ENCODE measurements at places on chromosomes 7 and 10.
A peak's percentile ranks its signal among the peaks of the same experiment; 100 is the strongest.

GRCh38 chr7:96973986-96974385 lies 31.4 kb upstream of the DLX6 start:
- DNase-seq = no peak

DNA sequence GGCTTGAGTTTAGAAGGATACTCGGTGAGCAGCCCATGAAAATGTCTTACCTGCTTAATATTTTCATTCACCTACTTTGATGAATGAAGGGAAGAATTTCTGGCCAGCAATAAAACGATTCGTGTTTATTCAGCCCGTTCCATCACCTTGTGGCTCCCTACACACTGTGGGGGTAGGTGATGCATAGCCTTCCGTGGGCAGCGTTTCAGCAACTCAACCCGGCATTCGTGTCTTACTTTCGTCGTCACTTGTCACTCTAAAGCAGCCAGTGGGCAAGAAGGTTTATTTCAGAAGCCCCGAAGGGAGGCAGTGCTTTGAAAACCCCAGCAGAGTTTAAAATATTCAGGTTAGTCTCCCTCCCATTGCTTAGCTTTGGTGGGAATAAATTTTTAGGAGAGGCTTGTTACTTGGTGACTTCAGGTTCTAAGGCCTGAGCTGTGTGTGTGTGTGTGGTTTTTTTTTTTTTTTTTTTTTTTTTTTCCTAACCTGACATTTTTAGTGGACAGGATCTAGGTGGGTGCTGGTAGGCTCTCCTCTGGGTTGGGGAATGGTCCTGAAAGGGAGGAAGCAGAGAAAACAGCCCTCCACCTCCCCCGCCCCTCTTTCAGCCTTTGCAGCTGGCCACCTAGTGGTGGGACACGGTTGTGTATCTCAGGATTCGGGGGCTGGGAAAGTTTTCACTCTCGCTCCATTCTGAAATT lies 1.8 kb downstream of the GRK5 start:
- DNase-seq = peak; percentile 50

DNA sequence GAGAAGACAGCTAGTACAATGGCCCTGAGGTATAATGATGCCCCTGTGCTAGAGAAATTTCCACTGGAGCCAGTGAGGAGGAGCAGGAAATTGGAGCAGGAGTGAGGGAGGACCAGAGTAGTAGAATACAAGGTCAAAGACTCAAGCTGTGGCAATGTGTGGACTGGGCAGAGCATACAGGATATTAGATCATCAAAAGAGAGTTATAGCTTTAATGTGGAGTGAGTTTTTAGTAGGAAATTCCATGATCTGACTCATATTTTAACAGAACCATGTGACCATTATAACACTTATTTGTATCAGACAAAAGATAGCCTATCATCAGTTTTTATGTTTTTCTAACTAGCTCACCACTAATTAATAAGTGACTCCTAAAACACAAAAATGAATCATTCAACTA lies 154.1 kb downstream of the DGKB start:
- no peak for DNase-seq

DNA sequence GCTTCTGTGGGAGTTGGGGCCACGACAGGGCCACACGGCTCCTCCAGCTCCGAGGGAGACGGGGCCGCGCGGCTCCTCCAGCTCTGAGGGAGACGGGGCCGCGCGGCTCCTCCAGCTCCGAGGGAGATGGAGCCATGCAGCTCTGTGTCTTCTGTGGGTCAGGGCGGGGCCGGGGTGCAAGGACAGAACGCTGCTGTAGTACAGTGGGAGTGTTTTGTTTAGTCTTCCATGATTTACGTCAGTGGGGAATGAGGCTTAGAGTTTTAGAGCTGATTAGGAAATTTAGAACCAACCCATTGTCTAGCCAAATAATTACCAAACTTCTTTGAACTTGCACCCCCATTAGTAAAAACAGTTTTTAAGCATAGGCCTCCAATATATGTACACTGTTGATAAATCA lies 32.9 kb upstream of the PRKAR1B start:
- DNase-seq = no peak

DNA sequence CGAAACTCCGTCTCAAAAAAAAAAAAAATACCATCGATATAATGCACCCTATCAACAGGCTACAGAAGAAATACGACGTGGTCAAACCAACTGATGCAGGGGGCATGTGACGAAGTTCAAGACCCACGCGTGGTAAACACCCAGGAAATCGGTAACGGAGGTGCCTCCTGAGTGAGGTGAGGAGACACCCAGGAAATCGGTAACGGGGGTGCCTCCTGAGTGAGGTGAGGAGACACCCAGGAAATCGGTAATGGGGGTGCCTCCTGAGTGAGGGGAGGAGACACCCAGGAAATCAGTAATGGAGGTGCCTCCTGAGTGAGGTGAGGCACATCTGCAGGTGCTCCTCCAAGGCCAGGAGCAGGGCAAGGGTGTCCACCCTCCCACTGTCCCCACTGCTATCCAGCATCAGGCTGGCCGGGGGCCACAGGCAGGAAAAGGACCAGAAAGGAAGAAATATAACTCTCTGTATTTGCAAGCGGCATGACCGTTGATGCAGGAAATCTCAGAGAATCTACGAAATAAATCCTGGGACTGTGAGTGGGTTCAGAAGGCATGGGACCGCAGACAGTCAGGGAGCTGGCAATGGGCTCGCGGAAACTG lies 10.7 kb upstream of the GPR146 start:
- DNase-seq = no peak

- no peak for DNase-seq
Measured at GRCh38 chr10:5360318-5360915, 4.3 kb upstream of the UCN3 start.

DNA sequence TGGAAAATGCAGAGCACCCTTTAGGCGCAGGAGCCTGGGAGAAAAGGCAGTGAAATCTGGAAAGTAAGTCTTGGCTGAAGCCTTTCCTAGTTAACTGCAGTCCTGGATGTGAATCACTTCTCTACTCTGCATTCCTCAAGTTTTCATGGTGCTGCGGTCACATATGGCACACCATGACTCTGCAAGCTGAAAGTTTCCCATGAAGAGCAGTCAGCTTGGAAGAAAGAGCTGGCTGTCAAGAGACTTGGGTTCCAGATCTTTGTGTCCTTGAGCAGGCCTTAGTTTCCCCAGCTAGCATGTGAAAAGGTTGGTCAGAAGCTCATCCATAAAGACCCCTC lies 548.3 kb downstream of the SORCS3 start:
- no peak for DNase-seq

GRCh38 chr7:103447073-103447960 lies 1.3 kb upstream of the SLC26A5 start:
- DNase-seq = peak; percentile 11

DNA sequence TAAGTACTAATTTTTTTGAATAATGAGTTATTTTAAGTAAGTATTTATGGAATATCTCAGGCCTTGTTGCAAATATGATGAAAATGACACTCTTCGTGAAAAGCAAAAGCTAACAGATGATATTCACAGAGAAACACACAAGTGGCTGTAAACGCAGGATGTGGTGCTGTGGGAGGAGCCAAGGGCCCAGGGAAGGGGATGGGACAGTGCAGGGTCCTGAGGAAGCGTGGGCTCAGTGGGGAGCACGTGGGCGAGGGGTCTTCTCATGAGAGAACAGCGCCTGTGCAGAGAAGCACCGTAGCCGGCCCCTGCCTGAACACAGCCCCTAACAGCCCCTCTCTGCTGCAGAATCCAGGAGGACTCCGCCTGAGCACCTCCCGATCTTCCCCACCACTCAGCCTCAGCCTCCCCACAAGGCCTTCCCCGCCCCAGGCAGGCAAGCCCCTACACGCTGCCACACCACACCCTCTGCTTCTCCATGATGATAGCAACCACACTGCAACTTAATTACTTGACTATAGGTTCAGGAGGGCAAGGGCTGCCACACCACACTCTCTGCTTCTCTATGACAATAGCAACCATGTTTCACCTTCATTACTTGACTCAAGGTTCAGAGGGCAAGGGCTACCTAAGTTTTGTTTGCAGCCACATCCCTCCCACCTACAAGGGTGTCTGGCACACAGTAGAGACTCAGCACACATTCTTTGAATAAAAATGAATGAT lies 152.6 kb upstream of the RNF32 start:
- no peak for DNase-seq

DNA sequence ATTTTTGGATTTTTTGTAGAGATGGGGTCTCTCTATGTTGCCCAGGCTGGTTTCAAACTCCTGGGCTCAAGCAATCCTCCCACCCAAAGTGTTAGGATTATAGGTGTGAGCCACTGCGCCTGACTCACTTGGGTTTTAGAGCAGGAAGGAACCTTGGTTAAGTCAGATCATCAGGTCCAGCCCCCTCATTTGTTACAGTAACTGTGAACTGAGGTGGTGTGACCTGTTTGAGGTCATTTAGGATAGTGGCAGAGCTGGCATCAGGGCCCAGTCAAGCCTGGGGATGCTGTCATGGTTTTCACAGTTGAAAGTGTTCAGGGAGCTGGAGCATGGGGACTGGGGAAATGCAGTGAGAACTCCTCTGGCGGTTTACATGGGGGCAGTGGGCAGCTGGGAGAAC lies 159.6 kb downstream of the TAX1BP1 start:
- DNase-seq = no peak

DNA sequence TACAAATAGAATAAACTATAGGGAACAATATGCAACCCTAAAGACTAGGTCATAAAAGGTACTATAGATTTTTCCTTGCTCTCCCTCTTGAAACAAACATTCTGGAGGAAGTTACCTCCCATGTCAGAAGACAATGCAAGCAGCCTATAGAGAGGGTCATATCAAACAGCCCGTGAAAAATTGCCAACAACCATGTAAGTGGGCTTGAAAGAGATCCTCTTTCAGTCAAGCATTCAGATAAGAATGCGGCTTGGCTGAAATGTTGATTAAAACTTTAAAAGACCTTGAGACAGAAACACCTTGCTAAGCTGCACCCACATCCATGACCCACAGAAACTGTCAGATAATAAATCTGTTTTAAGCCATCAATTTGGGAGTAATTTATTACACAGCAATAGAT lies 526.6 kb upstream of the GHITM start:
- no peak for DNase-seq

DNA sequence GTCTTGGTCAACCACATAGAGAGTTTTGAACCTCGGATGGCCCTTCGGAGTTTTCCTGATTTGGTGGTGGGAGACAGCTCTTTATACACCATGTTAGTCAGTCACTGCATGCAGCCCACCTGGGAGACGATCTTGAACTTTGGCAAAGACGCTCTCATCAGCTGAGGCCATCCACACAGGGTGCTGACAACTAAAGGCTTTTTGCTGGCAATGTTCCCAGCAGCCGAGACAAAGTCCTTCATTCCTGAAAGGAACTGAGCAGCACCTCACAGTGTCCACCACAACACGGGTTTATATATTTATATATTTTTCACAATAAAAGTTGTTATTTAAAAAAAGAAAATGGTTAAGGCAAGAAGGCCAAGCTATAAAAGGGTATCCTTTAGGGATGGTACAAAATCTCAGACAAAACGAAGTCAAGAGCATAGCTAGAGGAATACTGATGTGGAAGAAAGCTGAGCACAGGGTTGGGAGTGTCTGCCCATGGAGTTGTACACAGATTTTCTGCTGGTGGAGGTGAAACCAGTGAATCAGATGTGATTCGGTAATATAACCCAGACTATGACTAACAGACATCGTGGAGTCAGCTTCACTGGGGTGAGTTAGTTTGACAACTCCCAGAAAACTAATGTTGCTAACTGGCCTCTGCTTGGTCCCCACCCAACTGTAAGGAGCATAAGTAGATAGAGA lies 27.4 kb upstream of the CAPZA2 start:
- DNase-seq = no peak

- DNase-seq = peak; percentile 4
Measured at GRCh38 chr7:31633894-31634494, 53.0 kb upstream of the PPP1R17 start.

DNA sequence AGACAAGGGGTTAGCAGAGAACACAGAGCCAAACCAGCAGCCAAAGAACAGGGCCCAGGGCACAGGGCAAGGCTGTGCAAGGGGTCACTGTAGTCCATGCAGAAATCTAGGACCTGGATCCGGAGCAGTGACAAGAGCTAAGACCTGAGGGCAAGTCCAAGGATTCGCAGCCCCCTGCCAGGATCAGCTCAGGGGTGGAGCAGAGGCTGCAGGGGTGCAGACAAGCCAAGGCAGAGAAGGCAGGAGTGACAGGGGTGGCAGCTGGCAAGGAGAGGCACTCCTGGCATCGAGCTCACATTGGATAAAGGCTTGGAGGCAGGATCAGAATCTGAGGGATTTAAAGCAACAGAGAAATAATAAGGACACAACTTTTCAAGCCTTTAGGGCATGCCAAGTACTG lies 80.7 kb upstream of the NANOS1 start:
- no peak for DNase-seq

GRCh38 chr7:70338015-70338414 lies 739.7 kb downstream of the AUTS2 start:
- no peak for DNase-seq

GRCh38 chr7:147412109-147412508 lies 1178.5 kb upstream of the C7orf33 start:
- DNase-seq = no peak

GRCh38 chr7:156790264-156790663 lies 102.7 kb downstream of the LMBR1 start:
- DNase-seq = no peak

DNA sequence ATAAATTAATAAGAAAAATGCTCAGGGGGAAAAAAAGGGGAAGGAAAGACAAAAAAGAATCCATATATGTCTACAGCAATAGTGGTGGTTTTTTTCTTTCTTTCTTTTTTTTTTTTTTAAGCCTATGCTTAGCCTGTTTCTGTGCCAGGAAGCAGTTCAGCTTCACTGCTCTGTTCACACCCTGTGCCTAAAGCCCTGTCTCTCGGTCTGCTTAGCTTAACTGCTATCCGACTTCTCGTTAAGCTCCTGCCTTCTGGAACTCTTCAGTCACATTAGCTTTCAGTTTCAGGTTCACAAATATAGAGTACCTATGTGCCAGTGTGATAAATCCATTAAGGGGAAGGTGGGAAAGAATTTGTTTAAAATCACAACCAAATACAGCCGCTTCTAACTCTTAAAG lies 26.5 kb upstream of the NRG3 start:
- DNase-seq = no peak

GRCh38 chr7:44307905-44308595 lies 17.3 kb downstream of the CAMK2B start:
- DNase-seq = no peak

GRCh38 chr7:65339257-65339656 lies 34.4 kb upstream of the ZNF92 start:
- DNase-seq = no peak
